ENCODE measurements at places on chromosomes 3 and 15. TPM values are rescaled to one million over a fixed set of nuclear protein-coding genes. Genes with fewer than 3 reads are reported as not detected.
A peak's percentile ranks its signal among the peaks of the same experiment; 100 is the strongest.

Gene VIPR1
- total RNA-seq, result 8.4 TPM

Gene SKOR1
- total RNA-seq, result 0.15 TPM

Gene FRMD5
- total RNA-seq, result 0.50 TPM

Gene RLBP1
- not detected for total RNA-seq

Gene LRRIQ4
- total RNA-seq, result not detected

Gene TMEM212
- total RNA-seq, result not detected

DNA sequence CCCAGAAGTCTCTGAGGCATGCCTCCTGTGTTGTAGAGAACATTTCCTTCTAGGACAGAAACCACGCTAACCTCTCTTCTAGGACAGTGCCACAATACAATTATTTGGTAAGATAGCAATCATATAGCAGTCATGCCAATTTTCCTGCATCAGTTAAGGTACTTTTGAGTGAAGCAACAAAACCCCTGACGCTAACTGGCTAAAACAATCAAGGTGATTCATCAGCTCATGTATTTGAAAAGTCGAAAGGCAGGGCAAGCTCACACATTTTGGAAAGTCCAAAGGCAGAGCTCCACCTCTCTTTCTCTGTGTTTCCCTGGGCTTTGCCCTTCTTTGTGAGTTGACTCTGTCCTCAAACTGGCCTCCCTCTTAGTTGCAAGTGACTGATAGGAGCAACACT, 10.1 kb downstream of the TERC start:
- DNase-seq, result no peak
- peaks cover 13% of the 10 kb centered on the region for H3K4me1 ChIP-seq
- no peaks in the 10 kb centered on the region for H3K36me3 ChIP-seq
- peaks cover 2% of the 10 kb centered on the region for H3K27me3 ChIP-seq
- H3K27ac ChIP-seq, result no peak overlapping the region

GRCh38 chr15:57025264-57025926, 107.0 kb downstream of the TCF12 start:
- peaks cover 14% of the 10 kb centered on the region for H3K36me3 ChIP-seq
- no peak overlapping the region for H3K27ac ChIP-seq
- no peak for DNase-seq
- H3K4me1 ChIP-seq, result peaks cover 23% of the 10 kb centered on the region
- H3K4me3 ChIP-seq, result no peak overlapping the region

DNA sequence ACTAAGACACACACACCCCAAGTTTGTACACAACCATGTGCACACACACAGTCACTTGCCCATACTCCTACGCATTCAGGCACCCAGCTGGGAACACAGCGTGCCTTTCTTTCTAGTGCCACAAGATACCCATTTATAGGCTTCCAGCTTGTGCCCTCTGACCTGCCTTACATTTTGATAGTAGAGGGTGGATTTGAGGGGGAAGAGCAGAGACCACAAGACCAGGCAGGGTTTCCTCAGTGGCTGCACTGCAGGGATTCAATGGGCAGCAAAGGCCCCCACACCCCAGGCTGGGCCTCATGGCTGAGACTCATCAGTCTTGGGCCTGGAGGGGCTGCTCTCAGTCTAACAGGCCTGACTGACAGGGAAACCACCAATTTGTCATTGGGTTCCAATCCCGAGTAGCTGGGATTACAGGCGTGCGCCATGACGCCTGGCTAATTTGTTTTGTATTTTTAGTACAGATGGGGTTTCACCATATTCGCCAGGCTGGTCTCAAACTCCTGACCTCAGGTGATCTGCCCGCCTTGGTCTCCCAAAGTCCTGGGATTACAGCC, 18.8 kb upstream of the ANKDD1A start:
- peaks cover 58% of the 10 kb centered on the region for H3K4me1 ChIP-seq
- peaks cover 4% of the 10 kb centered on the region for H3K36me3 ChIP-seq
- H3K27ac ChIP-seq, result peak overlapping the region; percentile 99
- H3K4me3 ChIP-seq, result peak overlapping the region; percentile 98
- DNase-seq, result peak; percentile 81

- H3K36me3 ChIP-seq, result peaks cover 3% of the 10 kb centered on the region
- no peak overlapping the region for H3K4me3 ChIP-seq
- no peaks in the 10 kb centered on the region for H3K27me3 ChIP-seq
- DNase-seq, result no peak
- peaks cover 8% of the 10 kb centered on the region for H3K4me1 ChIP-seq
- no peak overlapping the region for H3K27ac ChIP-seq
These were observed 92.6 kb downstream of the AAGAB start for GRCh38 chr15:67161881-67162280.

- no peaks in the 10 kb centered on the region for H3K27me3 ChIP-seq
- H3K4me1 ChIP-seq, result peaks cover 59% of the 10 kb centered on the region
- no peak overlapping the region for H3K4me3 ChIP-seq
- peaks cover 34% of the 10 kb centered on the region for H3K36me3 ChIP-seq
- peak overlapping the region; percentile 81 for H3K27ac ChIP-seq
These were observed 2.8 kb upstream of the FAM131A start for GRCh38 chr3:184334470-184335158.

DNA sequence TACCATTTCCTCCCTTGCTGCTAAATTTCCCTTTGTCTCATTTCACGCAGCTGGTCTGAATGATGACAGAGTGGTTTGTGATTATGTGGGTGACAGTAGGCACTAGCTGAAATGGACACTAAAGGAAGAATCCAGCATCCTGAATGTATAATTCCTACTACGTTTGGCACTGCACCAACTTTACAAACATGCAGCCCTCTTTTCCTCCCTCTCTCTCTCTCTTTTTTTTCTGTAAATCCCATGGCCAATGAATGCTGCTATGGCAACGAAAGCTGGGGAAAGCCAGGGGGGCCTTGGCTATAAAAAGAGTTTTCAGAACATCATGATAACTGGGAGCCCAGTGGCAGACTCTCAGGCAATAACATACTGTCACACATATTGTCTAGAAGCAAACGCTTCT, 367.2 kb upstream of the AGTR1 start:
- no peak for DNase-seq
- H3K27ac ChIP-seq, result no peak overlapping the region
- H3K4me1 ChIP-seq, result no peaks in the 10 kb centered on the region
- H3K4me3 ChIP-seq, result no peak overlapping the region
- H3K27me3 ChIP-seq, result no peaks in the 10 kb centered on the region

DNA sequence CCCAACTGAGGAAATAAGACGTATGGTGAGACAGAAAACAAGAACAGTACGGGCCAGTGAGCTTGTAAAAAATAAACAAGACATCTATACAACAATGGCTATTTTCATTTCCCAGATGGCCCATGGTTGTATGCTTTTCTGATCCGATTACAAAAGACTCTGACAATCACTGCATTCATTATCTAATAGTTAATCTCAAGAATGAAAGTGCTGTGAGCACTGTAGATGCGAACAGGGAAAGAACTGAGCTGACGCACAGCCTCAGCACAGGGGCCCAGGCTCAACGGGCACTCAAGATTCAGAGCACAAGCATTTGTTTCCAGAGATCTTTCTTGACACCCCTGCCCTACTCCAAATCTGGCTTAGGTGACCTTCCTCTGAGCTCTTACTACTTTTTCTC, 6.9 kb downstream of the MTMR10 start:
- peaks cover 15% of the 10 kb centered on the region for H3K36me3 ChIP-seq
- DNase-seq, result no peak
- H3K27me3 ChIP-seq, result no peaks in the 10 kb centered on the region
- H3K4me1 ChIP-seq, result peaks cover 56% of the 10 kb centered on the region
- no peak overlapping the region for H3K4me3 ChIP-seq

DNA sequence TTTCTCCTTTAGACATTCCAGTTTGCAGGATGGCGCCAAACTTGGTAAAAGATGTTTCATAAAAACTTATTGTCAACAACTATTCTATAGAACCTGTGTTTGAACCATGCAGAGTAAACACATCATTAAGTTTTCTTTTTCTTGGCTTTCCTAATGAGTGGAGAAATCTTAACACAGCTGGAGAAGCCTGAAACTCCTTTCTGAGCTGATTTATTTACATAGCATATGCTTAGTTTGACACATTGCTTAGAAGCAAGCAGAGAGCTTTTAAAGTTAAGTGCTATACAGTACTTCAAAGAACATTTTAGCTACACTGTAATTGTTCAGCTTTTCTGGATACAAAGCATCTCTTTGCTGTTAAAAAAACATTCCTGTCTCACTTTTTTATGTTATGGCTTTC, 61.0 kb upstream of the PAQR5 start:
- H3K36me3 ChIP-seq, result no peaks in the 10 kb centered on the region
- no peak overlapping the region for H3K4me3 ChIP-seq
- H3K27me3 ChIP-seq, result no peaks in the 10 kb centered on the region
- H3K27ac ChIP-seq, result no peak overlapping the region
- DNase-seq, result no peak

DNA sequence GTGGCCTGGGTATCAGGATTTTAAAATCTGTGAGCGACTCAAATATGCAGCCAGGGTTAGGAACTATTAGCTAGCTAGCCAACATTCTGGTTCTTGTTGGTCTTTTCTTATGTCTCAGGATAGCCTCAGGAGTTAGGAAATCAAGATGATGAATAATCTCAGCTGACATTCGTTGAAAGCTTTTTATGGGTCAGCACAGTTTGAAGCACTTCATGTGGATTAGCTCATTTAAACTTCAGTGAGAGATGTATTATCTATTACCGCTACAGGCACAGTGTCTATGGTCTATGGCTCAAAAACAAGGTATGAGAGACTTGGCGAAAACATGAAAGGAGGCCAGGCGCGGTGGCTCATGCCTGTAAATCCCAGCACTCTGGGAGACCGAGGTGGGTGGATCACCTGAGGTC, 187.5 kb upstream of the THRB start:
- DNase-seq, result no peak
- no peak overlapping the region for H3K27ac ChIP-seq
- no peaks in the 10 kb centered on the region for H3K36me3 ChIP-seq

DNA sequence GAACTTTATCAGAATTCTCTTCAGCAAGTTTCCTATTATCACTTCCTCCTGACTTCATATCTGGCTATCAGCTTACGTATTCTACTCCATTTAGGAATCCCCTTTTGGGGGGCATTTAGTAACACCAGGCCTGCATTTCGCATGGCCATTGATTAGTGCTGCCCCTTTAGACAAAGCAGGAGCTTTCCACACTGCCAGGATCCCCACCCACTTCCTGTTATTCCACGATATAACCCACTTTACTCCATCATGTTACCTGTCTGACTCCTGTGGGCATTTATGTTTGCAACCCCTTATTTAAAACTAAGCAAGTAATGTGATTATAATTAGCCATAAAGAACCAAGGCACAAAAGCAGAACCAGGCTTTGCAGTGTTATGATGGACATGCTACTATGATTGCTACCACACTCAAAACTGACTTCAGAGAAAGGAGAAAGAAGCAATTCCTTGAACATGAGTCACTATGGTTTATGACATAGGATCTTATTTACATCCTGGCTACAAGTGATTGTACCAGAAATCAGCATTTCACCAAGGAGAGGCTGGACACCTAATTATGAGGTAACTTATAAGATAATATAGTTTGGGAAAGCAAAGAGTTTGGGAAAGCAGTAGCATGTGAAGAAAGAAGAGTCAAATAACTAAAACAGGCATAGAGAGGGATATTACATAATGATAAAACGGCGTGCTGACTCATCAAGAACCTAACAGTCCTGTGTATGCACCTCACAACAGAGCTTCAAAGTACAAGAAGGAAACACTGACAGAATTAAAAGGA, 96.3 kb downstream of the IGSF11 start:
- no peaks in the 10 kb centered on the region for H3K27me3 ChIP-seq
- no peaks in the 10 kb centered on the region for H3K36me3 ChIP-seq
- peaks cover 26% of the 10 kb centered on the region for H3K4me1 ChIP-seq
- no peak overlapping the region for H3K4me3 ChIP-seq
- DNase-seq, result no peak

DNA sequence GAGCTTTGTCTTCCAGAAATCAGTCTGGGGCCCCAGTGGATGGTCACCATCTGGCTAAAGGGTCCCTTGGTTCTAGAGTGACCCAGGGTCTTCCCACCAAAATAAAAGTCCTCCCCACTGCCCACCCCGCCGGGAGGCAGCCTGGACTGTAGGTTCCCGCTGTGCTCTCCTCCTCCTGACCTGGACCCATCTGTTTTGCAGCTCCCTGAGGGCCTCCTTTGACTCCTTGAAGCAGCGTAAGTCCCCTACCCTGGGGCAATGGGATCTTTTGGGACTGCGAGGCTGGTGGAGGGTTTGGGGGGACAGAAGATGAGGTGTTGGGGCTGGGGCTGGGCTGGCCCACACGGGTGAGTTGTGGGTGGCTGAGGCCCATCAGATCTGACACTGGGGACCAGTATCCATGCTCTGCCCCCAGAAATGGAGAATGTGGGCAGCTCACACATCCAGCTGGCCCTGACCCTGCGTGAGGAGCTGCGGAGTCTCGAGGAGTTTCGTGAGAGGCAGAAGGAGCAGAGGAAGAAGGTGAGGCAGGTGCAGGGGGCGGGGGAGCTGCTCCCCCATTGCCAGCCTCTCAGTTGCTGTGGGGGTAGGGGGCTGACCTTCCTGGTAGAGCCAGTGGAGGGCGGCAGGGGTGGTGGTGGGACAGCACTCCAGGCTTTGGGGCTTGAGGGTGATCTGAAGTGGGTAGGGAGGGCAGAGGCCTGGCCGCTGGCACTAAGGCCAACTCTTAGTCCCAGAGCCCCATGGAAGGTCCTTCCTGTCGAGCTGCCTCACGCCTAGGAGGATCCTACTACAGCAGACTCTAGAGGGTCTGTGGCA, 30.4 kb downstream of the PSTPIP1 start:
- H3K36me3 ChIP-seq, result peaks cover 34% of the 10 kb centered on the region
- DNase-seq, result peak; percentile 3
- no peak overlapping the region for H3K4me3 ChIP-seq

DNA sequence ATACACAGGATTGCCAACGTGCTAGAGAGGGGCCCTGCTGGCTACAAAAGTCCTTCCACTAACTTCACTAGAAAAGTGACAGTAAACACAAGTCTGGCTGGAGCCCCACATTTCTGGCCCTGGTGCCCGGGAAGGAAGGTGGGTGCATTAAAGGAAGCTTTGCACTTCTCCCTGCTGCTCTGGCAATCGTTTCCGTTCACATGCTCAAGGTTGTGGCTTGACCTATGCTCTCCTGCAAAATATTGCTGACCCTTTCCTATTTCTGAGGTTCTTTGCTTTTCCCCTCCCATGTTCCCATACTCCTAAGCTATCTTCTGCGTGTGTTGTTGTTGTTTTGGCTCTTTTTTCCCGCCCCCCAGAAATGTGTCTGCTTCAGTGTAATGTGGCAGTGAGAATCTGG, 9.1 kb upstream of the CCR3 start:
- no peaks in the 10 kb centered on the region for H3K36me3 ChIP-seq
- no peak overlapping the region for H3K27ac ChIP-seq
- no peaks in the 10 kb centered on the region for H3K4me1 ChIP-seq

GRCh38 chr15:70609889-70610288, 153.5 kb downstream of the UACA start:
- no peaks in the 10 kb centered on the region for H3K36me3 ChIP-seq
- no peak overlapping the region for H3K27ac ChIP-seq
- H3K4me1 ChIP-seq, result no peaks in the 10 kb centered on the region
- no peaks in the 10 kb centered on the region for H3K27me3 ChIP-seq
- H3K4me3 ChIP-seq, result no peak overlapping the region
